ENCODE measurements at places on chromosomes 7 and 10. TPM values are rescaled to one million over a fixed set of nuclear protein-coding genes. Genes with fewer than 3 reads are reported as not detected.

GRCh38 chr10:61096056-61096455 is 152.1 kb upstream of the RHOBTB1 start:
- no peak for ATAC-seq

- no peak for ATAC-seq
These were observed 68.0 kb upstream of the ELMO1 start for GRCh38 chr7:37516664-37517063.

- ATAC-seq, result no peak
These were observed 65.1 kb downstream of the BMPR1A start for GRCh38 chr10:86821388-86821999.

GRCh38 chr7:37050801-37051200 is 326.5 kb upstream of the AOAH start:
- ATAC-seq, result no peak

GRCh38 chr10:126939706-126940105 is 34.5 kb downstream of the DOCK1 start:
- ATAC-seq, result no peak

GRCh38 chr10:73413108-73413527 is 740 bp downstream of the ANXA7 start:
- ATAC-seq, result peak; percentile 50

- no peak for ATAC-seq
These were observed 2.3 kb upstream of the TFEC start for GRCh38 chr7:116032886-116033285.

- ATAC-seq, result no peak
These were observed 3.6 kb upstream of the HOXA11 start for GRCh38 chr7:27188386-27189294.

- ATAC-seq, result no peak
These were observed 14.6 kb downstream of the RSBN1L start for GRCh38 chr7:77710861-77711260.

DNA sequence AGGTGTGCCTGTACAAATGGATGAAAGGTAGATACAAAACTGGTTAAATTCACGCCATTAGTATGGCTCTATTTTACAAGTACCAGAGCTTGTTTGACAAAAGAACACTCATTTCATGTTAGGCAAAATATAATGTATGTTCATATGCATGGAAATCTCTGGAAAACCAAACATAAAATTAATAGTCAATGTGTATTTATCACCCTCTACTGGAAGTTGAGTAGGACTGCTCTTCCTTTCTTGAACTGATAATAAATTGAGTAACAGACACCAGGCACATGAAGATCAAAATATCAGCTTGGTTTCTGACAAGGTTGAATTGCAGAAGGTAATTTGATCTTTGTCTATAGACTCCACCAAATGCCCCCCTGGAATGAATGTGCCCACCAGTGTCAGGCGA is 19.8 kb upstream of the AKR1B1 start:
- ATAC-seq, result no peak

DNA sequence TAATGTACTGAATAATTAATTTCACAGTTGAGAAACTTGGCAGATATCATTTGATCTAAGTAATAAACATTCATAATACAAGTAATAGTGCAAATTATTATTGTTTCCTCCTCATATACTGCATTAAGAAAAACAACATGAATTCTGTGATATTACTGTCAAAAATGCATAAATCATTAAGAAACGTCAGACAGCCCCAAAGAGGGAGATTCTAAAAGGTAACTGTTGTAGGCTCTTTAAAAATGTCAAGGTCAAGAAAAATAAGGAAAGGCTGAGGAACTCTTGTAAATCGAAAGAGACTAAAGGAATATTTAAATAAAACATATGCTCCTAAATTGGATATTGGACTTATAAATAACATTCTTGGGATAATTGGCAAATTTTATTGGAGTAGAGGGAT is 67.9 kb downstream of the CABCOCO1 start:
- ATAC-seq, result no peak

The ODAD2 gene
- 0.16 TPM for total RNA-seq

The PPP1R17 gene
- total RNA-seq, result not detected

The FAM25C gene
- not detected for total RNA-seq

The LRRC18 gene
- not detected for total RNA-seq

The CTTNBP2 gene
- total RNA-seq, result 16.9 TPM

DNA sequence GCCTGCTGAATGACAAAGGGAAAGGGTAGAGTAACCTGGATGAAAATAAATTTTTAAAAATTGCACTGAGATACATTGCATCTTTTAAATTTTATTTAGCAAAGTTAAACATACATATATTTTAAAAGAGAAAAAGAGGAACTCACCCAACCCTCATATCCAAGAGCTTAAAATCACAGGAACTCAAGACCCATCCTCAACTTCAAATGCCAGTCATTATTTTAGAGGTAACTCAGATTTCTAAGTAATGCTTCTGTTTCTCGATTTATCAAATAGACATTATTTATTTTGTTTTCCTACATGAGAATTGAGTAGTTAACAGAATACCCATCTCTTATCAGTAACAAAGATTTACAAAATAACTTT is 32.4 kb upstream of the KMT2E start:
- no peak for ATAC-seq

The EPHA1 gene
- total RNA-seq, result 79.0 TPM

DNA sequence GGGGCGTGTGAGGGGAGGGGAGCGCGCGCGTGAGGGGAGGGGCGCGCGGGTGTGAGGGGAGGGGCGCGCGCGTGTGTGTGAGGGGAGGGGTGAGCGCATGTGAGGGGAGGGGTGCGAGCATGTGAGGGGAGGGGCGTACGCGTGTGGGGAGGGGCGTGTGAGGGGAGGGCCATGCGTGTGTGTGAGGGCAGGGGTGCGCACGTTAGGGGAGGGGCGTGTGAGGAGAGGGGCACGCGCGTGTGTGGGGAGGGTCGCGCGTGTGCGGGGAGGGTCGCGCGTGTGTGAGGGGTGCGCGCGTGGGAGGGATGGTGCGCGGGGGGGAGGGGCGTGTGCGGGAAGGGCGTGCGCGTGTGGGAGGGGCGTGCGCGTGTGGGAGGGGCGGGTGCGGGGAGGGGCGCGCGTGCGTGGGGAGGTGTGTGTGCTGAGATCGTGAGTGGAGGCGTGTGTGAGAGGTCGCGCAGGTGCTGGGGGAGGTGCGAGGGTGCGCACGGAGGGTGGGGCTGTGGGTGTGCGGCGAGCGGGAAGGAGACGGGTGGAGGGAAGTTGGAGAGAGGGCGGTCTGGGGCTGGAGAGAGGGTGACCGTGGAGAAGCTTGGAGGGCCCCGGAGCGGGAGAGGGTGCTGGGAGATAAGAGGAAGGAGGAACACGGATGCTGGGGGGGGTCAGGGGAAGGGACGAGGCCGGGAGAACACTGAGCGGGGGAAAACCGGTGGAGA is 19.7 kb downstream of the MXI1 start:
- ATAC-seq, result peak; percentile 54

GRCh38 chr7:79282070-79282694 is 171.3 kb downstream of the MAGI2 start:
- ATAC-seq, result no peak

The MKLN1 gene
- total RNA-seq, result 26.7 TPM

GRCh38 chr10:44369854-44370253 is 15.0 kb downstream of the CXCL12 start:
- no peak for ATAC-seq

GRCh38 chr10:18400201-18400905 is 251.0 kb downstream of the NSUN6 start:
- ATAC-seq, result no peak

The EEPD1 gene
- total RNA-seq, result 2.9 TPM

The KIF20B gene
- total RNA-seq, result 21.0 TPM

Data from esophagus mucosa (tissue), 1 donor.